T-helper 1 cell (primary cell): ENCODE measurements at places on chromosomes 2 and 18.

GRCh38 chr2:222391743-222392285 is 32.5 kb upstream of the SGPP2 start:
- no peak for DNase-seq

DNA sequence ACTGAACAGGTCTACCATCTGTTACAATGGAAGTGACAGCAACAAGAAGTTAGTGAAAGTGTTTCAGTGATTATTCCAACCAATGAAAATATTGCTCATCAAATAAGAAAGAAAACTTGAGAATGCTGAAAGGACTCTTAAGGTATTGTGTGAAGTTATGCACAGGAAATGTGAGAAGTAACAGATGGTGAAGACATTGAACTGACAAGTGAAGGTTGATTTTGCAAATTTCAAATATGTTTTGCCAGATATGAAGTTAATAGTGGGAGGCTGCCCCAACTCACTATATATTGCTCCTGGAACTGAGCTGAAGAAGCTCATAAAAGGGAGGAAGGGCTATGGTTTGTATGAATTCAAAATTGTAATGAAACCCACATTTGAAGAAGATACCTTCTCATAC is 97.5 kb downstream of the PHLPP1 start:
- DNase-seq = no peak

DNA sequence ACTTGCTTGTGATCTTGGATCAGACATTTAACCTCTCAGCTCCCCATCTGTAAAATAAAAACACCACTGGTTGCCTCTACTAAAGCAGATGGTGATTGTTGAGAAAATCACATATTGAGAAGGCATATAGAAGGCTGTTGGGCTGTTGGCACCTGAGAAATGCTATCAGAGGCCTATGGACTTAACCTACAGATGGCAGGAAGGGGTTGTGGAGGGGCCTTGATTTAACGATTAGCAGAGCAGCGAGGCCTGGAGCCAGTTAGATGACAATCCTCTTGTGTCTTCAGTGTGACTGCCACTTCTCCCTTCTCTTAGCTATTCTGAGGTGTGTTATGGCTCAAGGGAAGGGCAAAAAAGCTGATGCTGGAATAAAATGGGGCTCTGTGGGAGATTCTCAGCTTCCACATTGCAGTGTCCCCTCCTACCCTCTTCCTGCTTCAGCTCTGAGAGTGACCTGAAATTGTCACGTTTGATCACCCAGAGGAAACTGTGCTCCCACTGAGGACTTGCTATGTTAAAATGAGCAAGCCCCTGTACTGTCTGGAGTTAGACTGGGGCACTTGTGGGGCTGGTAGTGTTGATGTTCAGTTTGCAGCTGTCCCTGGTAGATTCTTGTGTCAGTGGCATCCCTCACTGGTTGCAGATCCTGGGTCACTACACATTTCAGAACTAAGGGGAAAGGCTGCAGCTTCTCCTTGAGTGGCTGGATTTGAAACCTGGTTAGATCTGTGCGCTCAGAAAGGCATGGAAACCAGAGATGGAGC is 31.5 kb downstream of the CXCR4 start:
- no peak for DNase-seq

DNA sequence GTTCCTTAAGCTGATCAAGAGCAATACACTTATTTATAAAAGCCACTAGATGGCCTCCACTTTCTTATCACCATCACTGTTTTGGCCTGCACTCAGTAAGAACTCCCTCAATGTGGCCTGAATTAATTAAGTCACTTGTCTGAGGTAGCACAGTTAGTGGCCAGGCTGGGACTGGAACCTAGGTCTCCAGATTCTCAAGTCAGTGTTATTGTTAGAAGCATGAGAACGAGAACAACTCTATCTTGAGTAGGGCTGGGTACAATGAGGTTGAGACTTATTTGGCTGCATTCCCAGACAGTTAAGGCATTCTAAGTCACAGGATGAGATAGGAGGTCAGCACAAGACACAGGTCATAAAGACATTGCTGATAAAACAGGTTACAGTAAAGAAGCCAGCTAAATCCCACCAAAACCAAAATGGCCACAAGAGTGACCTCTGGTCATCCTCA is 115.8 kb downstream of the SS18 start:
- no peak for DNase-seq

DNA sequence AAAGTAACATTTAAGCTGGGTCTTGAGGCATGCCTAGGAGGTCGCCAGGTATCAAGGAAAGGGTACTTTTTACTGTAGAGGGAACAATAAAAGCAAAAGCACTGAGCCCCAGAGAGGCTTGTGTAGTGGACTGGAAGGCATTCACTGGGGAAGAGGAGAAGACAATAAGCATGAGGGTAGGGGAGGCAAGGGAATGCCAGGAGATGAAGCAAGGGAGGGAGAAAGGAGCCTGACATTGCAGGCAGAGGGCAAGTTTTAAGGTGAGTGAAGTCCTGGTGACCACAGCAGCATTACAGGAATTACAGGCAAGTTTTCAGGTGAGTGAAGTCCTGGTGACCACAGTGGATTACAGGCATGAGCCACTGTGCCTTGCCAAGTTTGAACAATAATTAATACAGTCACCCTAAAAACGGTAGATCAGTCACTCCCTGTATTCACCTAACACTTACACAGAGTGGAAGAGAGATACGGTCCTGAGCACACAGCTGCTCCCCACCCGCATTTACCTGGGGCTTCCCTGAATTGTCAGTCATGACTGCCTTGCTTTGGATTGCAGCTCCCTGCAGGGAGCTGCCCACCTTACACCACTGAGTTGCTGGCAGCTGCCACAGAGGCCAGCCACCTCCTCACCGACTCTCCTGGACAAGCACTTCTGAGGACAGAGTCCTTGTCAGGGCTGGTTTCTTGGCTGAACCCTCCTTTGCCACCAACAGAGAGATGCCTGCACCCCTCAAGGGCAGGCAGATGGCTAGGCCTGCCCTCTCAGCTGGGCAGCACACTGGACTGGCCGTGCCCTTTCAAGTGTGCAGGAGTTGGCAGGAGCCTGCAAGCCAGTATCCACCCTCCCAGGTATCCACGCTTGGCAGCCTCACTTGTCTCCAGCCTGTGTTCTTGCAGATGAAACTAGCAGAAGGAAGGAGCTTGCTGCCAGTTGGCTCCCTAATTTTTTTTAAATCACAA is 153.2 kb upstream of the MSH6 start:
- no peak for DNase-seq

DNA sequence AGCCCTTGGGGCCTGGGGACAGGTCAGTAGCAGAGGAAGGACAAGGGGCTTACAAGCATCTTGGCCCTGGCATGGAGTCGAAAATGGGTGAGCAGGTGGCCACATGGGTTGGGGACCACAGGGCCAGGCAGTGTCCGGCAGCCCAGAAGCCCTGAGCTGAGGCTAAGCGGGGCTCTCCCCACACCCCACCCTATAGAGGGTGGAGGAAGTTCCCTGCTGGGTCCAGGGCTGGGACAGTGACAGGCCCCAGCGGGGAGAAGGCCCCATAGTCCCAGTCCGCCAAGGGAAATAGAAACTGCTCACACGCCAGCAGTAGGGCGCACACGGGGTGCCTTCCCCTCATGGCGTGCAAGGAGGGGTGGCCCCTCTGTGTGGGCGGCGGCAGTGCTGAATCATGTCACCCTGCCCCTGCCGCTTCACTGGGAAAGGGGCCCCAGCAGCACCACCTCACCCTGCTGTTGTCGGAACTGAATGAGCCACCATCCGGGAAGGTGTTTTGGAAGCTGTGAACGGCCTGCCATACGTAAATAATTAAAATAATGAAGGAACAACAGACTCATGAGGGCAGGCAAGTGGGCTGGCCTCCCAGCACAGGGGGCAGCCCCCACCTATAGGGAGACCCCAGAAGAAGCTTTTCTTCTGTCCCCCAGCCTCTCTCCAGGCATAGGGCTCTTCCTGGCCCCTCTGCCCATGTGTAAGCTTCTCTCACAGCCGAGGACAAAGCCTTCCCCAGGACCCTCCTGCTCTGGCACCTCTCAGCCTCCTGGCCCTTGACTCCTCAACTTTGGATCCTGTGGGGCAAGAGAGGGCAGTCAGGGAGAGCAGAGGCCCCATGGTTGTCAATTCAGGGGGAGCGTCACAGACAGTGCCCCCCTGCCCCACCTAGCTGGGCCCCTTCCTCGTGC is 12.7 kb upstream of the DUSP2 start:
- DNase-seq = peak; percentile 86

GRCh38 chr2:61419129-61419528 is 51.8 kb downstream of the USP34 start:
- DNase-seq = no peak

DNA sequence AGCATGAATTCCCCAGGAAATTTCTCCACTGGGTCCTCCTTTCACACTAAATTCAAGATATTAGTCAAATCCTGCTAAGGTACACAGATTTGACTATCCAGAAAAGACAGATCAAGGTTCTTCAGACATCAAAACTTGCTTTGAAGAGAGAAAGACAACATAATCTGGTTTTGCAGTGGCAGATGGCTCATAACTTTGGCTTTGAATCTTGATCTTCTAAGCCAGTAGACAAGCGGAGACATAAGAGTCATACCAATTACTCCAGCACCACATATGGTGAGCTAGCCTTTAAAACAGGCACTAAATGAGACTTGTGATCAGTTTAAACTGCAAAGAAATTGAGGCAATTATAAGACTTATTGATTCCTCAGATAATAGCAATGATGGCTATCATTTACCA is 29.3 kb downstream of the PDE11A start:
- DNase-seq = no peak

DNA sequence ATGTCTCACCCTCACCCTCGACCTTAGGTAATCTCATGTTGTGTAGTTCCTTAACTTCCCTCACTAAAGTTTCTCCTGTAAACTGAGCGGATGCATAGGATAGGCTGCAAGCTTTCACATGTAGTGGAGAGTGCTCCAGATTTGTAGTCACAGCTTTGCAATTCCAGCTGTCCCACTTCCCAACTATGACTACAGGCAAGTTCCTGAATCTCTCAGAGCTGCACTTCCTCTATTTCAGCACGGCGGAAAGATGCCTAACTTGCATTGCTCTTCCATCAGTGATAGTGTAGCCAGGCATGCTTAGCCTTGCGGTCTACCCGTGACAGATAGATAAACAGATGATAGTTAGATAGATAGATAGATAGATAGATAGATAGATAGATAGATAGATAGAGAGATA is 183.1 kb upstream of the CCDC68 start:
- DNase-seq = no peak

DNA sequence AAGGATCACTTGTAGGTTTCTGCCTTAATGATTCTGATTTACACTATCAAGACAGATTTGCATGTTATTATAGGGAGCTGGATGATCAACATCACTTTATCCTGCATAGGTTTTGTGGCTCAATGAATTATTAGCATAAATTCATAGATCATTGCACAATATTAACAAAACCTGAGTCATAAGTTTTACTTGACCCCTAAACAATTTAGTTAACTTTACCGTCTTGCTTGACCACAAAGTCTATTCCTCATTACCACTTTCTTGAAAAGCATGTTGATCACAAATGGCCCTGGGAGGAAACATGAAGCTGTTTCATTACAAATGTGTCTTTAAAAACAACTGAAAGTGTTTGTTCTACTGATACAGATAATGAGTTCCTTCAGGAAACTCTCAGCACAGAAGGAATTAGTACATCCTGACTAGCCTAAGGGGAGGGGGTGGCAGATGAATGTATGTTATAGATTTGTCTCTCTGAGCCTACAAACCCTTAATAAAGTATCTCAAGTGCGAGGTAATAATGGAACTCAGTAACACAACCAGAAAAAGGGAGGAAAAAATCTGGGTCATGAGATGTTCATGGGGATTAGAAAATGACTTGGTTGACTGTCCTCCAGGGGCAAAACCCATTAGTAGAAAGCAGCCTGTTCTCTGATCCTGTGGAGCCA is 303.4 kb downstream of the PIK3C3 start:
- DNase-seq = no peak

DNA sequence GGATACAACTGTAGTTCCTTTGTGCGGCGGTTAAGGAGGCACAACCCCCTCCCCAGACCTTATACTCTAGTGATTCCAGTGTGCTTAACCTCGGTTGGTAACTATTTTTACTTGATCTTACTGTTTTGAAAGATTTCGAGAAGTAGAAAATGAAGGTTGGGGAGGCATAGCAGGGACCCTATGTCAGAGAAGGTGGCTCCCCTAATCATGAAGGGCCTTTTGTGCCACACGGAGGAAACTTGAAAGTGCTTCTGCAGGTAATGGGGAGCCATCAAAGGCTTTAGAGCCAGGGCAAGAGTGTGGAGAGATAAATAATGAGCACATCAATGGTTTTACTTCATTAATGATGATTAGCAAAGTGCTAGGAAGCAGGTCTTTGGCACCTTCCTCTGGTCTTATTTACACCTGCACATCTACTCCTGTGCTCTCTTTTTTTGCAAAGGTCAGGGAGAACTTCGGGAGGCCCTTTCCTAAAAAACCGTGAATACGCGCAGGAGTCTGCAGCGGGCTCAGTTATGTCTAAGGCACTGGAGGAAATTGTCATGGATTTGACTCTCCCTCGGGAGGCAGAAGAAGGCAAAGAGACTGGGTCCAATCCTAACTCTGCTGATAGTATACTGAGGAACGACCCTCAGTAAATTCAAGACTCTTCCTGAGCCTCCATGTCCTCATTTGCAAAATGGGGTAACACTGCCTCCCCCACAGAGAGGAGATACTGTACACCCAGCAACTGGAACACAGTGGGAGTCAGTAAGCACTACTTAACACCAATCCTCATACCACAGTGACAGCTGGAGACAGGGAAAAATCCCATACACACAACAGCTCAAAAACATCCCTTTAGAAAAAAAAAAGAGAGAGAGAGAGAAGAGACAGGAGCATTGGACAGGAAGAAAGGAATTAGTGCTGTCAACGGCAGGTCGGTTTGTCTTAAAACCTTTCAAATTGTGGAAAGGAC is 81.6 kb downstream of the DDX1 start:
- DNase-seq = no peak

DNA sequence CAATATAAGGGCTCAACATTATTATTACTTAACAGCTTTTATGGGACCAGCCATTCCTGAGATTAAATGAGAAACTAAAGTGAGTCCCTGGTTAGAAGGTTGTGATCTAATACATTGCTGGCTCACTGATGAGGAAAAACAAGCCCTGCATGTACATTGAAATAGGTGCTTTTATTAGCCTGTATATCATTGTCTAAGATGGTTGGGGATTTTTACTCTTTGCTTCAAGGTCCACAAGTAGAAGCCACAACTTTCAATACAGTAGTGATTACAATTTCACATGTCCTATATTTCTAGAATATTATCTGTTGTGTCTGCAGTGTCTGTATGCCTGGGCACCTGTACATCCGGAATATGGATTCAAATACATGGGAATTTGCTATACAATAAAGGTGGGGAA is 104.1 kb upstream of the FZD5 start:
- no peak for DNase-seq

DNA sequence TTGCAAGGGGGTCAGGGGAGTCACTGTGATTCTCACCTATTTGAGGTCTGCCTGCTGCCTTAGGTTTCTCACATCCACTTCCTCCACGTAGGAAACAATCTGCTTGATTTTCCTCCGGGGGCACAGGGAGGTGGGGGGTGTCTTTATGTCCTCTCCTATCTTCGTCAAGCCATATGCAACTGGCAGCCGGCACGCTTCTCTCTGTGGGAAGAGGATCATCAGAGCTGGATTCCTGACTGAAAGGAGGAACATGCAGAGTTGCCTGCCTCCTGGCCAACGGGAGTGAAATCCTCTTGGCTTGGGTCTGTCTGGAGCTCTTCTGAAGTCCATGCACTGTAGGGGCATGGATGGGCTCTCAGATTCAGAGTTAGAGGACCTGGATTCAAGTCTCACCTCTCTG is 43.1 kb upstream of the ACVR1 start:
- DNase-seq = no peak

- DNase-seq = no peak
Observed at GRCh38 chr2:26527726-26528585, 50.0 kb upstream of the OTOF start.
